Stimulated activated CD8-positive, alpha-beta memory T cell treated with anti-CD3 and anti-CD28 coated beads, Interleukin-7, amount 100 ng/mL, for 4 hours (primary cell): ENCODE measurements at places on chromosomes 16 and 17.

GRCh38 chr16:67269766-67270165 lies 9.6 kb upstream of the PLEKHG4 start:
- no peak for DNase-seq

GRCh38 chr16:78930561-78930960 lies 670.0 kb downstream of the MAF start:
- DNase-seq: no peak

GRCh38 chr17:77744066-77744988 lies 214.2 kb upstream of the TNRC6C start:
- DNase-seq: no peak

DNA sequence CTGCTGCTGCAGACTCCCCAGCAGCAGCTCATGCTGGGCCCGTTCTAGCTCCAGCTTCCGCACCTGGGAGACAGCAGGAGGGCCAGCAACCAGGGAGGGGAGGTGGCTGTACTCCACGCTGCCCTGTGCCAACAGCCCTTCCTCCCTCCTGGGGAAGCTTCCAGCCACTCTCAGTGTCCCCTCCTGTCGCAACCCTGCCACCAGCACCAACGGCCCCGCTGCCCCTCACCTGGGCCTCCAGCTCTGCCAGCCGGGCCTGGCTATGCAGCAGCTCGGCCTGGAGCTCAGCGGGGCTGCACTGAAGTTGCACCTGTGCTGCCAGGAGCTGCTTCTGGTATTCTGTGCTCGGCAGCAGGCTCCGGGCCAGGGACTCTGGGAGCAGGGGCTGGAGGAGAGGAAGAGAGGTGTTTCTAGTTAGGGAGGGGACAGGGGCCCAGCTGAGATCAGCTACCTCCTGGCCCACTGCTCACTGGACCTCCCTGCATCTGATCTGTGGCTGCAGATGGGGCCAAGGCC lies 15.4 kb upstream of the MRPL38 start:
- no peak for DNase-seq

- DNase-seq: no peak
Measured at GRCh38 chr16:9836118-9836736, 346.0 kb downstream of the GRIN2A start.

DNA sequence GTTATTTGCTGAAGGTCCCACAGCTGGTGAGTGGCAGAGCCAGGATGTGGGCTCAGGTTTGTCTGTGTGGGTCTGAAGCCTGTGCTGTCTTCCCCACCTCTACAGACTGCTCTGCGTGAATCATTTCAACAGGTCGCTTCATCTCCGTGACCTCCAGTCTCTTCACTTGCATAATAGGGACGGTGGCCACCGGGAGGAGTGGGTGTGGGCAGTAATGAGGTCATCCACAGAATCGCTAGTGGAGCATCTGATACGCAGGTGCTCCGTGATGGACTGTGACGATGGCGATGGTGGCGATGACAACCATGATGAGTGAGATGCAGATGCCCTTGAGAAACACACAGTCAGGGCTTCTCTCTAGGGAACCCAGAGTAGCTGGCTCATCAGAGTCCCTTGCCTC lies 120.2 kb downstream of the RAP1GAP2 start:
- DNase-seq: no peak

GRCh38 chr17:50364715-50365114 lies 8.3 kb downstream of the MRPL27 start:
- no peak for DNase-seq

DNA sequence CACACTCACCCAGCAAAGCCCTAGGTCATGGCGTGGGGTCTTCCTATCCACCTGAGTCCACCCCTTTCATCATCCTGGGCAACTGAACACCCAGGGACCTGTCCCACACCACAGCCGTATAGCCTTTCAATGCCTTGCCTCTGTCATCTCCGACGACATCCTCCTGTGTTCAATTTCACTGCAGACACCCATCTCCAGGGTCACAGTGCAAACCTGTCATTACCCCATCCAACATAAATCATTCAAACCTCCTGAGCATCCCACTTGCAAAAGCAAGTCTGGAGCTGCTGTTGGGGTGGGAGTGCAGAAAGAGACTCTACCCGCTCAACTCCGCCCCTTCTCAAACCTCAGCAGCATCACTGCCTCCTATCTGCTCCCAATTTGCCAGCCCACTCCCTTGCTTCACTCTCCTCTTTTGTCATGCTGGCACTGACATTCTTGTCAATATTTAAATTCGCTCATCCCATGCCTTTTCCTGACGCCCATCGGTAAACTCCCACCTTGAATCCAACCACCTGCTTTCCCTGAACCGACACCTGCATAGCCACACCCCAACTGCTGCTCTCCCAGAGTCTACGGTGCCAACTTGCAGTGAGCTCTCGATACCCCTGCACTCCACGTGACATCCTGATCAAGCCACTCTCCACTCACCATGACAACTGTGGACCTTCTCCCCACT lies 37.0 kb downstream of the MARF1 start:
- DNase-seq: no peak

DNA sequence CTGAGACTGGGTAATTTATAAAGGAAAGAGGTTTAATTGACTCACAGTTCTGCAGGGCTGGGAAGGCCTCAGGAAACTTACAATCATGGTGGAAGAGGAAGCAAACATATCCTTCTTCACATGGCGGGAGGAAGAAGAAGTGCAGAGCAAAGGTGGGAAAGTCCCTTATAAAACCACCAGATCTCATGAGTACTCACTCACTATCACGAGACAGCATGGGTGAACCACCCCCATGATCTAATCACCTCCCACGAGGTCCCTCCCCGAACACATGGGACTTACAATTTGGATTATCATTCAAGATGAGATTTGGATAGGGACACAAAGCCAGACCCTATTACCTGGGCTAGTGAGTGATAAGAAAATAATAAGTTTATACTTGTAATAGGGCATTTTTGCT lies 70.6 kb upstream of the HS3ST2 start:
- no peak for DNase-seq

DNA sequence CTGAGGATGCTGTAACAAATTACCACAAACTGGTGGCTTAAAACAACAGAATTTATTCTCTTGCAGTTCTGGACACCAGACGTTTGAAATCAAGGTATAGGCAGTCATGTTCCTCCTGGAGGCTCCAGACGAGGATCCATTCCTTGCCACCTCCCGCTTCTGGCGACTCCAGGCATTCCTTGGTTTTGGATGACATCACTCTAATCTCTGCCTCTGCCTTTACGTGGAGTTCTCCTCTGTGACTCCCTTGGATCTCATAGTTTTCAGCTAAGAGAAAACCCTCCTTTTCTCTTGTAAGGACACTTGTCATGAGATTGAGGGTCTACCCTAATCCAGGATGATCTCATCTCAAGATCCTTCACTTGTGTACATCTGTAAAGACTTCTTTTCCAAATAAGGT lies 31.4 kb upstream of the HS3ST3B1 start:
- no peak for DNase-seq

DNA sequence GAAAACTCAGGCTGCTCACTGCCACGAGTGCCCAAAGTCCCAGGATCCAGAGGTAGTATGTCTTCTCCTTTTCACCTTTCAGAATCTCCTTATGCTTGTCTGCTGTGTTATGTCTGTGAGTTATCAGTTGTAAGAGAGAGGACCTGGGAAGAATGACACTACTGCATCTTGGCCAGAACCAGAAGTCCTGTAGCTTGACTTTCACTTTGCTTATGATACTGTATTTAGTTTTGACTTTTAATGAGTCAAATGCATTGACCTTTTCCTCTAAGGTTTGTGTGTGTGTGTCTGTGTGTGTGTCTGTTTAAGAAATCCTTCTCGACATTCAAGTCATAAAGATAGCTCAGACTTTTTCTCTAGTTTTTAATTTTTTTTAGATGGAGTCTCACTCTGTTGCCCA lies 43.4 kb downstream of the BMERB1 start:
- DNase-seq: no peak

DNA sequence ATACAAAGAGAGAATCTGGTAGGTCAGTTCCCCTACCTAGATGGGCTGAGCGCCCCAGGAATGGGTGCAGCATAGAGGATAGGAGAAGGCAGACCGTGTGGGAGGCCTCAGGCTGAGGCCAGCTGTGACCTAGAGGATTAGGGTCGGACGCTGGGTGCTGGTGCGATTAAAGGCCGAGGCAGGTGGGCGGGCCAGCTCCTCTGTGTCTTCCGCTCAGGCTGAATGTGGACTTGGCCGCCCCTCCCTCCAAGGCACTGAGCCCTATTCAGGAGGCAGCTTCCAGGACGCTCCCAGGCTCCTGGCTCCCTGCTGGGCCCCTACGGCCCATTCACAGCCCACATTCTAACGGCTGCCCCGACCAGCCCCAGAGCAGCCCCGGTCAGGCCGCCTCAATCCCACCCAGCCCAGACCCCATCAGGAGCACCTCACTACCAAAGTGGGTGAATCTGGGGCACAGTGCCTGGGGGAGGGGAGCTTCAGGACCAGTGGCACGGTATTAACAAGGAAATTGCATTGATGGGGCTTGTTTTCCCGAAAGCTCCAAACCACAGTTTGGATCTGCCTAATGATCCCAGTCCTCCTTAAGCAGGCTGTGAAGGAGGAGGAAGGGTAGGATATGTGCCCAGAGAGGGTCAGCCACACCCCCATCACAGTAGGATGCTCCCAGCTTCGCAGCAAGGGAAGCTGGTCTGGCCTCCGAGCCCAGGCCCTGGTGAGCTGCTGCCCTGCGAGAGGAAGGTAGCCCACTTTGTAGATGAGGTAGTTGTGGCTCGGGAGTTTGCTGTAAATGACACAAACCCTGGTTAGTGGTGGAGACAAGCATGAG lies 14.5 kb downstream of the RHBDL3 start:
- no peak for DNase-seq

GRCh38 chr17:49523706-49524472 lies 28.8 kb downstream of the NGFR start:
- peak; percentile 16 for DNase-seq
